ENCODE measurements at places on chromosomes 11 and 22.

DNA sequence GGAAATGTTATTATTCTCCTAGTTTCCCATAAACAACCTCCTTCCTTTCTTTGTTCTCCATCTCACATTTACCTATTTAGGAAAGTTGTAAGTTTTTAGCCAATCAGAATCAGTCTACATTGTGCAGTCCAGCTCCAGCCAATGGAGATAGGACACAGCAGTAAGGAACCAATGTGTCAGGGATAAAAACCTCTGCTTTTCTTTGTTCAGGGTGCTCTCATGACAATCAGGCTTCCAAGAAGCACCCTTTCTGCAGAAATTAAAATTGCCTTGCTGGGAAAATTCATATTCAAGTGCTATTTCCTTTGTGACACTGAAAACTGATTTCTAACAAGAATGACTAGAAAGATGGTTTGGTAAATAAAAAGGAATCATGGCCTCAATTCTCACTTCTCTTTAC, 14.6 kb downstream of the SCGB2A1 start:
- DNase-seq, result no peak

GRCh38 chr11:74535371-74536160, 42.0 kb upstream of the LIPT2 start:
- DNase-seq, result no peak

GRCh38 chr22:44683237-44683636, 18.8 kb upstream of the PRR5 start:
- no peak for DNase-seq

GRCh38 chr11:95991101-95991500, 67.2 kb upstream of the MTMR2 start:
- no peak for DNase-seq

DNA sequence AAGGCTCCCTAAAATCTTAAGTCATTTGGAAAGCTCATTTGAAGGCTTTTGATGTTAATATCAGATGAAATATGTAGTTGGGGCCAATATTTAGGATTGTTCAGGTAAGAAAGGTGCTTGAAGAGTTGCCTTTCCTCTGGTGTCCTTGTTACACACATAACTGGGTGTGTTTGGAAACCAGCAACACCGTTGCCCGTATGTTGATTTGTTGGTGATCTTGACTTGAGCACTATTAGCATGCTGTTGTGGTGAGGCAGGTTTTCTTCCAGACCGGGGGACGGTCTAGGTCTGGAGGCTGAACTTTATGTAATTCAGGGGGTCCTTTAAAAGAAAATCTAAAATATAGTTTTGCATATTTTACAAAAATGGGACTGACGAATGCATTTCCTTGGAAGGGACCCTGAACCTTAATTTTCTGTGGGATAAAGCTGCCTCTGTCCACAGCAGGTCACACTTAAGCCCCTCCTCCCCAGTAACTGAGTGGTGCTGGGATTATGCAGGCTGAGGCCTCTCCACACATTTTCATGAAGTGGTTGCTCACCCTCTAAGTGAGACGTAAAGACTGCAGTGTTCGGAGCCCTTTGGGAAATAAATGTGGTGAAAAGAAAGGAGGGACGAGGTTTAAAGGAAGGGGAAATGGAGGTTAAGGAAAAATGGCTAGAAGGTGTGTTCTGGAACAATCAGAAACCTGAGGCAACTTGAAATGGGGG, 1.8 kb downstream of the YWHAH start:
- no peak for DNase-seq

DNA sequence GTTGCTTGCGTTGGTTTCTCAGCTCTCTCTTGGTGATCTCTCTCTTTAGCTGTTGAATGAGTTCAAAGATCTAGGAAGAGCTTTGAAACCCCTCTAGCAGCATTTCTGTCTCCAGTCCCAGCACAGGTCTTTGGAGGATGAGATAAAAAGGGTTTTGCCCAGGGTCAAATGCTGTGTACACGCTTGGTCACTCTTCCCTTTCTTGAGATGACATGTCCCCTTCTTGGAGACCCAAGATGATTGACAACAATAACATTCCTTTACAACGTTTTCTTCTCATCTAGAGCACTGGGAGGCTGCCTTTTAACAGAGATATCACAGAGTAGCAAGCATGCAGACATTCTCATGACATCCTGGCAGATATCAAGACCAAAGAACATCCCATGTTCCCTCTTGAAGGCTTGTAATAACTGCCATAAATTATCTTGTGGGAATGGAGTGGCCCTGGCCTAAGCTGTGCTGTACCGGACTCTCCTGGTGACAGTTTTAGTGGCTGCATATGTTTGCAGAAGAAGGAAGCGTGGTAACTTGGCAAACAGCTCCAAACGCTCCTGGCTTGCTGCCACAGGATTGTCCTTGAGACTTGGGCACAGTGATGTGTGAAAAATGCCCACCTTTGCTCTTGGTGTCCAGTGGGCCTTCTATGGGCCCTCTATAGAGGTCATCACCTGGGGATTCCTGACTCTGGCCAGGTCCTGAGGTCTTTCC, 107.8 kb downstream of the PTPRJ start:
- no peak for DNase-seq

DNA sequence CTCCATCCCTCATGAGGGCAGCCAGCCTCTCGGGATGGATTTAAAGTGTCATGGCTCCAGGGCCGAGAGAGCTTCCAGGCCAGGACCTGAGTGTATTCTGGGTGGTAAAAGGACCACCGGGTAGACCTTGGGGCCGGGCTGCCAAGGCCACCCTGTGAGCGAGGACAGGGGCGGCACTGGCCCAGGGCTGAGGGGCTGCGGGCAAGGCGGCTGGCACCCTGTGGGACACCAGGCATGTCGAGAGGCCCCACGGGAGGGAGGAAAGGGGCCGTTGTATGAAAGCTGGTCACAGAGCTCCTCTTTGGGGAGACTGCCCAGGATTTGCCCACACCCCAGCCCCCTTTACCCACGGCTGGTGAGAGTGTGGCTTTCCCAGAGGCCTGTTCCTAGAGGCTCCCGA, 92.3 kb upstream of the RTL6 start:
- no peak for DNase-seq

- DNase-seq, result no peak
Observed at GRCh38 chr11:60563553-60564235, 48.5 kb downstream of the MS4A13 start.

DNA sequence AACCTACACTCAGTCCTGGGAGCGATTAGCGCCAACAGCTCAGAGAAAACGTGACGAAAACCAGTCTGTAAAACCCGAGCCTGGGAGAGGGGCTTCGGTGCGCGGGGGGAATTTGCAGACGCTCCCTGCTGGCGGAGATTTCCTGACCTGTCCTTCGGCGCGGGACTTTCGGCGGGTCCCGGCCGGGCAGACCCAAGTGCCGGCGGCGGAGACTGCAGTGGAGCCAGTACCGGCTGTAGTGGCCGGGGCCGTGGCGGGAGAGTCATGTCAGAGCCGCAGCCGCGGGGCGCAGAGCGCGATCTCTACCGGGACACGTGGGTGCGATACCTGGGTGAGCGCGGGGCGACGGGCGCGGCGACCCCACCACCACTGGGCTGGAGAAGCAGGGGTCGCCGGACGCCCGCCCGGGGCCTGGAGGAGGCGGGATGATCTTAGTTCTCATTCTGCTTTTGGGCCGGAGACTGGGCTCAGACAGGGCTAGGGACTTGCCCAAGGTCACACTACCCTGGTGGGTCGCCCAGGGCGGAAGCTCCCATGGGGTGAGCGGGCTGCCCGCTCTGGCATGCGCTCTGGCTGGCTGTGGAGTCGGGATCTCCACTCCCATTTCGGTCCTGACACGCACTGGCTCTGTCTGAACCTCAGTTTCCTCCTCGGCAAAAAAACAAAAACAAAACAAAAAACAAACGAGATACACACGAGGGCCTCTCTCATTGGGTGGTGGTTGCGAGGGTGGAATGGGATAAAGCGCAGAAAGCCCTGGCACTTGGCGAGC, at the start of gene MTFP1:
Gene MTFP1 (plus strand): TSS at position 153 of the 772 bp plus-strand sequence. CDS start 112 bp downstream, at position 265.
- peak; percentile 73 for DNase-seq

GRCh38 chr22:46871826-46872225, 109.4 kb downstream of the TBC1D22A start:
- DNase-seq, result no peak

GRCh38 chr11:75510004-75510722, 15.6 kb downstream of the GDPD5 start:
- DNase-seq, result no peak

DNA sequence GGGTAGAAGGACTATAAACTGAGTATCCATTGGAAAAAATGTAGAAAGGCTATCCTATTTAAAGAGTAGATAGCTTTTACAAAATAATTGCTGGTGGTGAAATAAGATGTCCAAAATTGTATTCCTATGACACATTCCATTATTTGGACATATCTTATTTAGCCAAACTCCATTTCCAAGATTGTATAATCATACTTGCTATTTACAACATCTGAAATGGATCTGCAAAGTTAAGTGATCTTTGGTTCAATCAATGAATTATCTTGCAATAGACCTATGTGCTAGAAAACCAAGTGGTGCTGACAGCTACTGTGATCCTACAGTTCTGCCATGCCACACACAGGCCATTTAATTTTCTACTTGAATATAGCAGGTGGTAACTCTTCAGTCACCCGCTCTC, 11.0 kb upstream of the BLID start:
- DNase-seq, result no peak

- no peak for DNase-seq
Observed at GRCh38 chr11:61116426-61117167, 14.3 kb downstream of the CD5 start.

- DNase-seq, result no peak
Observed at GRCh38 chr22:44202261-44202789, 21.6 kb downstream of the PARVG start.

DNA sequence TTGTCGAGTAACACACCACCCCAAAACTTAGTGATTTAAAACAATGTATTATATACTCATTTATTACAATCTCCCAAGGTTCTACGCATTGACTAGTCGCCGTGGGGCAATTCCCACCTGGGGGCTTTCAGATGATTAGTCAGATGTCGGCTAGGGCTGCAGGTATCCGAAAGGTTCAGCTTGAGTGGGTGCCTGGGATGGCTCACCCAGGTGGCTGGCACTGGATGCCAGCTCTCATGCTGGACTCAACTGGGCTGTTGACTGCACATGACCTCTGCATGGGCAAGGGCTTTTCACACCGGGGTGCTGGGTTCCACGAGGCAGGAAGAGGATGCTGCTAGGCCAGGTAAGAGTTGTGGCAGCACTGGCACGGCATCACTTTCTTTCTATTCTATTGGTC, 21.9 kb upstream of the MICAL2 start:
- no peak for DNase-seq

DNA sequence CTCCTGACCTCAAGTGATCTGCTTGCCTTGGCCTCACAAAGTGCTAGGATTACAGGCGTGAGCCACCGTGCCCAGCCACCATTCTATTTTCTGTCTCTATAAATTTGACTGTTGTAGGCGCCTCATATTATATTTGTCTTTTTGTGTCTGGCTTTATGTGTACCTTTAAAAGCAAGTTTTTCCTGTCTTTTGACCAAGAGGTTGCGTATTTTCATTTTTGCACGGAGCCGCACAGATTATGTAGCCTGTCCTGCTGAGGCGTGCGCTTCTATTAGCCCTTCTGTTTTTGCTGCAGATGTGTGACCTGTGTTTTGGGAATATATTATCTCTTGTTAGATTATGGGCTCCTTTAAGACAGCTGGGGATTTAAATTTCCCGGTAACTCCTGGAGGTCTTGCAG, 40.4 kb upstream of the WEE1 start:
- no peak for DNase-seq

DNA sequence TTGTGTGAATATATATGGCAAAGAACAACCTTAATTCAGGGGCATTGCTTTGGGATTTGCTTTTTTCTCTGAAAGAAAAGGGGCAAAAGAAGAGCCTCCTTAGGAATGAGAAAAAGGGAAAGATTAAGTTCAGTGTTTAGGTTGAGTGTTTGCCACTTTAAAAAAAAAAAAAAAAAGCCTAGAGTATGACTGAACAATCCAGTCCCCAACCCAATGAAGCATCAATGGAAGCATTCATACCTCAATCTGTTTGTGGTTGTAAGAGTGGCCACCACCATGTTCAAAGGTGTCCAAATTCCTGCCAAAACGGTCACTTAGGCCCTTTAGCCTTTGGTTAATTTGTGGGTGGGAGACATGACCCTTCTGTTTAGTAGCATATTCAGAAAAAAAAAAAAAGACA, 260.6 kb downstream of the SOX6 start:
- DNase-seq, result no peak

- peak; percentile 38 for DNase-seq
Observed at GRCh38 chr11:120289426-120289825, 35.7 kb upstream of the TLCD5 start.
